ENCODE measurements at places on chromosomes 5 and 9.

DNA sequence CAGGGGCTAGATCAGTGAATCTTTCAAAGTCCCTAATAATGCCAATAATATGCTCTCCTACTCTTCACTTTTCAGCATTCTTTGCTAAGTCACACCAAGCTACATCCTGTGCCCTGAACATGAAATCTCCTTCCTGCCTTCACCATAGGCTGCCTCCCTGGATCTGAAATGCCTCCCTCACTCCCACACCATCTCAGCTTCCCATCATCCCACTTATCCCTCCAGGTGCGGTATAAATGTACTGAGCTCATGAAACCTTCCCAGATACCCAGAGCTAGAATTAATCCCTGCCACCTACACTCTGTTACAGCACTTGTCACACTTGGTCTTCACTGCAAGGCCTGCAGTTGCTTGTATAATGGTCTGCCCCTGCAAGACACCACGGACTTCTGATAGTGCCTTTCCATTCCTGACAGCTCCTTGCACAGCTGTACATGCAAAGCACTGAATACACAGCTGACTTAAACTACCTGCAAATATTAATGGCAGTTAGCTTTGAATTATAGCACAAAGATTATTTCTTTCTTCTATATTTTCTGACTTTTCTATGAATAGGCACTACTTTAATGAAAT is 250.4 kb downstream of the EBF1 start:
- no peak for DNase-seq

DNA sequence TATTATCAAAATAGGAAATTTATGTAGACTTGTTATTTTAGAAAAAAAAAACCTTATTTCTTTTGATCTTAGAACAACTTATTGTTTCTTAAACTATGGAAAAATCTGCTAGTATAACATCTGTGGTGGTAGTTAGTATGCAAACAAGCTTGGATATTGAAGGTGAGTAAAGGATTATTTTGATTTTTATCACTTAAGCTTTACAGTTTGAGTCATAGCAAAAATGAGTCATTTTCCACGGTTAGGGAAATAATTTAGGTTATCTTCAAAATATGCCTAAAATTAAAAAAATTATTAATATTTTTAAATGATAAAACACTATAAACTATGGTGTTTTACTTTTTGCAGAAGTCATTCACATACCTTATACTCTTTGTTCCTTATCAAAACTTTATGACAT is 107.2 kb upstream of the DHFR start:
- DNase-seq: no peak

- DNase-seq: peak; percentile 19
Observed at GRCh38 chr5:171484460-171484899, 65.0 kb downstream of the FGF18 start.

DNA sequence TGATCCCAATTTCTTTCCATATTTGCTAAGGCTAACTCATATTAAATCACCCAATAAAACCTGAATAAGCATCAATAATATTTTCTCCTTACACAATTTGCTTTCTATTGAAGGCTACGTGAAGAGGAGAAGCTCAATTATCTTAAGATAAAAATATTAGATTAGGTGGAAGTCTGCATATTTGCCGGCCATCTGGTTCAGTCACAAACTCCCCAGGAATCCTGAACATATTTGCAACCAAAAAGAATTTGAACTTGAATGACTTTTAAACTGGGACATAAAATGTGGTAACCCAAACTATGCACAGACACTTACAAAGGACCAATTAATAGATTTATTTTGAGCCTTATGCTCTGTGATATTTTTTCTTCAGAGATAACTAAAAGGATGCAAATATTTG is 92.3 kb downstream of the HAPLN1 start:
- DNase-seq: no peak

GRCh38 chr5:176538230-176538988 is 1.2 kb upstream of the RNF44 start:
- DNase-seq: no peak

DNA sequence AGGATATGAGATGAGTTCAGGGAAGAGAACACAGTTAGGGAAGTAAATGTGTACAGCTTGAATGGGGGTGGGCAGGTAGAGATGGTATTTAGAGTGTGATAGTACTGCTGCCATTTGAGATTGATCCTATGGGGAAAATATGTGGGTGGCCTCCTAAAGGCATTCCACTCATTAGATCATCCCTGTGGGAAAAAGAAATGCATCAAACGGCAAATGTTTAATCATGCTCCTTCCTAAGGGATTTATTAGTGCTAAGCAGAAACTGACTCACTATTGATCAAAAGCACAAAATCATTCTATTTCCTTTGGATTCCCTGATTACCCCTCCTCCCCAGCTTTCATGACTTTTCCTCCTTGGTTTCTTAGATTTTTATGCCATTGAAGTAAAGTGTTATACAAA is 36.4 kb upstream of the SMC5 start:
- no peak for DNase-seq

DNA sequence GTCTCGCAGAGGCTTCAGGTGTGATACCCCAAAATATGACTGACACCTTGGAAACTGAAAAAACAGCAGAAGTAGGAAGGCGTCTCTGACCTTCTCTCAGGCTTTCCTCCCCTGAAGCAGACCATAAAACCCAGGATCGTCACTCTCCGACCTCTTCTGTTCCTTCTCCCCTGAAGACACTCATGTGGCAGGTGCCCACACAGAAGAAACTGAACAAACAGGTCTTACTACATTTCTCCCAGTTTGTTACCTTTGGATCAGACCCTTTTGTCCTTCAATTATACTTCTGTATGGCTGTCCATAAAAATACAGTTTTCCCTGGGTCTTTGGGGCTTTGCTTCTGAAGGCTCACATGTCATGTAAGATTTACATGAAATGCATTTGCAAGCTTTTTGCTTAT is 10.3 kb upstream of the PRUNE2 start:
- DNase-seq: no peak

- no peak for DNase-seq
Observed at GRCh38 chr5:151338734-151339133, 8.6 kb downstream of the SLC36A2 start.

GRCh38 chr9:131942146-131942720 is 137.4 kb downstream of the MED27 start:
- no peak for DNase-seq

DNA sequence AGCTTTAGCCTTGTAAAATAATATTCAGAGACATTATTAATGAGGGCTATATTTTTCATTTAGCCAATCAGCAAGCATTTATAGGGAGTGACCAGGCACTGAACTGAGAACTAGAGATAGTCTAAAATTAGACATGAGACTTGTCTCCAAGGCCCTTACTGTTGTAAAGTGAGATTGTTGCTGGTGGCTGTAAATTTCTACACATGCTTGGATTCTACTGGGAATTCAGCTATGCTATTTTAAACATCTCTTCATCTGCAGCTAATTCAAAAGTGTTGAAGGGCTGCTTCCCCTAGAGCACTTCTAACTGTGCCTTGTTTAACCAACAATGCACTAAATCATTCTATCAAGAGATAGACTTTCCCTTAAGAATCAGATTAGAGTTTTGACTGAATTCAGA is 67.4 kb downstream of the CHSY3 start:
- no peak for DNase-seq

GRCh38 chr5:109478830-109479229 is 69.1 kb upstream of the PJA2 start:
- no peak for DNase-seq

DNA sequence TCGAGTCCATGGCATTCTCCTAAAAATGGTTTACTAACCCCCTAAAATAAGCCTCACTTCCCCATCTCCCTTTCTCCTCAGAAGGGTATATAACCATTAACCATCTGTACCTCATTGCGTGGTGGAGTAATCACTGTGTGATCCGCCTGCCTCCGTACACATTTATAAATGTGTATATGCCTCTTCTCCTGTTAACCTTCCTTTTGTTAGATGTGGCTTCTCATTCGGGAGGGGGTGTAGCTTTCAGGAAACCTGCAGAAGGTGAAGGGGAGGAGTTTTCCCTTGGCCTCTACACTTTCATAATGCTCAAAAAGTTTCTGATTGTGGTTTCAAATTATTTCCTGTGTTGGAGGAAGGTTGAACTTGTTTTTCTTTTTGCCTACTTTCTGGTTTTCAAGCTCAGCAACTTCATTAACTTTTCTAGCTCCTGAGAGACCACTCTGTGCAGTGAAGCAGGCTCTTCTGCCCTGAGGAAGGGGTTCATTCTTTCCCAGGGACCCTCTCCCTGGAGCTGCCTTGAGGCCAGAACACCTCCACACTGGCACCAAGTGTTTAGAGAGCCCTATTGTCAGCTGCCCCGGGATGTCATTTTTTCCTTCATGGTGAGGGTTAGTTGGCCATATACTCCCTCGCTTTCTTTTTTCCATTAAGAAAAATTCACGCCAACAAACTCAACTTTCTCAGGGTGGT is 46.9 kb downstream of the RASGRF2 start:
- no peak for DNase-seq

DNA sequence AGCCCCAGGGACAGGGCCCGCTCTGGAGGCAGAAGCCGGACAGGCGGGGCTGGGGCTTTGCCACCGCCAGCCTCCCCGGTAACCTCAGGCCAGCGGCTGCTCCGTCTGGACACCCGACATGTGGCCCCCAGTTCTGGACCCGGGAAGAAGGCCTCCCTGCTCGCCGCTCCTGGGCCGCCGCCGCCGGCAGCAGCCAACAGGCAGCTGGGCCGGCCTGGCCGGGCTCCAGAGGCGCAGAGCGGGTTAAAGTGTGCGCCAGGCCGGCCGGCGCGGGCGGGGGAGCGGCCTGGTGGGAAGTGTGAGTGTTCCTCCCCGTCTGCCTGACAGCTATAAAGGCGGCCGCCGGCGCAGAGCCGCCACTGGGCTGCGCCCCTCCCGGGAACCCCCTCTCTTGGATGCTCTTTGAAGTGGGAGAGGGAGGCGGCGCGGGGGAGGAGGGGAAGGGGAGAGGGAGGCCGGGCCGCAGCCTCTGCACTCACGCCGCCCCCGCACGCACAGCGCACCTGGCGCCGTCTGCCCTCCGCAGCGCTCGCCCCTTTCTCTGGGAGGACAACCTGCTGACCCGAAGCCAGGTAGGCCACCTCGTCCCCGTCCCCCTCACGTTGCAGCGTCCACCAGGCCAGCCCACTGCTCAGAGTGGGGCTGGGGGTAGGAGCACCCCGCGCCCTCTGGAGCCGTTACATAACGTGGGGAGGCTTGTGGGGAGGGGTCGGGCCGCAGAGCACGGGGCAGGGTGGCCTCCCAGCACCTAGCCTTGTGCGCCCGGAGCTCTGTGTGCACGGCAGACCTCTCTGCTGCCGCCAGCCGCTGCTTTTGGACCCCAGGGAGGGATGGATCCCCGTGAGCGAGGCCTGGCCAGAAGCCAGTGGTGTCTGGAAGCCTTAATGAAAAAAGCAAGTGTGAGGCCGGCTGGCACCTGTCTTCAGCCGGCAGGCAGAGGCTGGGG is at the start of gene ADAMTSL2:
Gene ADAMTSL2 (plus strand): TSS at position 359 of the 946 bp plus-strand sequence. CDS start 2,009 bp downstream, outside the sequence.
- DNase-seq: no peak

GRCh38 chr9:4639420-4639819 is 22.7 kb upstream of the PLPP6 start:
- DNase-seq: no peak

DNA sequence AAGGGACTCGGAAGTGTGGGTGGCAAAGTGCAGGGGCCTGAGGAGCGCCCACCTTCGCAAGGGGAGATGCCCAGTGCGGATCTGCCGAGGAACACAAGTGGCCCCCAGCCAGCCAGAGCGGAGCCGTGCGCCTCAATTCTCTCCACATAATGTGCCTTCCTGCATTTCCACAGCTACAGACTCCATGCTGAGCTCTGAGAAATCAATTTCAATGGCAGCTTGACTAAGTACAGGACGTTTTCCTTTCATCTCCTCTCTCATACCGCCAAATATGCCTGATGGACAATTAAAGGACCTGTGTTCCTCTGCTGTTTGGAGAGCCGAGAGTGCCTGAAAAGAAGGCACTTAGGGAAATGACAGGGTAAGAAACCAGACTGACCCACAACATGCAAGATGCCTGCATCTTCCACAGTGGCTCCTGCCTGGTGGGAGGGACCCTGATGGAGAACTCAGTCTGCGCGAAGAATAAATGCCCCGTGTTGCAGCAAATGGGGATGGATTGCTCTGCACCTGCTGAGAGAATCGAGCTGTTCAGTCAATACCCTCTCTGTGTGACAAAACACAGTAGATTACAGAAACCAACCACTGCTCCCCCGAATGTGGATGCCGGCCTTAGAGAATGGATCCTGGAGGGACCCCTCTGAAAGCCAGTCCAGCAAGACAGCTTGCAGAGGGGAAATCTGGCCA is 38.6 kb upstream of the OLFM1 start:
- no peak for DNase-seq

- no peak for DNase-seq
Observed at GRCh38 chr5:35117967-35118366, 70.2 kb upstream of the AGXT2 start.

GRCh38 chr9:87584326-87584725 is 86.7 kb downstream of the DAPK1 start:
- DNase-seq: no peak

GRCh38 chr9:135805422-135806022 is 101.8 kb downstream of the CAMSAP1 start:
- DNase-seq: no peak

- DNase-seq: no peak
Observed at GRCh38 chr5:106876665-106877194, 794.0 kb downstream of the EFNA5 start.

DNA sequence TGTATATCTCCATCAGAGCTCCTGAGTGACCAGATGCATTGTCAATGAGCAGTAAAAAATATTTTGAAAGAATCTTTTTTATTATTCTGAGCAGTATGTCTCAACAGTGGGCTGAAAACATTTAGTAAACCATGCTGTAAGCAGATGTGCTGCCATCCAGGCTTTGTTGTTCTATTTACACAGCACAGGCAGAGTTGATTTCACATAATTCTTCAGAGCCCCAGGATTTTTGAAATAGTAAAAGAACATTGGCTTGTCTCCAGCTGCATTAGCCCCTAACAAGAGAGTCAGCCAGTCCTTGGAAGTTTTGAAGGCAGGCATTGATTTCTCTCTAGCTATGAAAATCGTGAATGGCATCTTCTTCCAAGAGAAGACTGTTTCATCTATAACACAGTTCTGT is 25.2 kb upstream of the ENTREP1 start:
- DNase-seq: no peak

- DNase-seq: peak; percentile 9
Observed at GRCh38 chr5:156815988-156816599, 34.0 kb upstream of the PPP1R2B start.

DNA sequence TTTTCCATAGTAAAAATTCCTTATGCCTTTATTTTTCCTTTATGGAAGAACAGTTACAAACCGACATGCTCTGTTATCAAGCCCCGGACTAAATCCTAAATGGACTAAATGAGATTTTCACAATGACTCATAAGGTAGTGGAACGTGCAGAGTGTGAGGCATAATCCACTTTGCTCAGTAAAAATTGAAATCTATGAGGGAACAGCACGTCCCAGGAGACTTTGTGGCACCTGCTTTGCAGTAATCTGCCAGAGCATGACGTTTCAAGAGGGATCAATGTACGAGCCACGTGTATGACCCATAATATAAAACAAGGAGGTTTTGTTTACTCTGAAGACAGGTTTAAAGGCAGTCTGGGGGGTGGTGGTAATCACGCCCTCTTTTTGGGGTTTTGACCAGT is 83.8 kb upstream of the GNA14 start:
- DNase-seq: no peak

Measured in LoVo (cell line).